ENCODE measurements at places on chromosomes 12 and 14. TPM values are rescaled to one million over a fixed set of nuclear protein-coding genes. Genes with fewer than 3 reads are reported as not detected.

Gene KLHDC1
- 25.8 TPM for total RNA-seq

Gene GPR84
- total RNA-seq = 0.40 TPM

Gene KRT83
- total RNA-seq = not detected

Gene PCED1B
- total RNA-seq = 2.6 TPM

Gene EP400
- total RNA-seq = 59.3 TPM

Gene TOMM20L
- total RNA-seq = not detected

Gene FRMD6
- 15.7 TPM for total RNA-seq

Gene SMOC1
- 40.4 TPM for total RNA-seq

Gene GUCY2C
- total RNA-seq = 0.38 TPM

Gene GYS2
- total RNA-seq = not detected

Gene PMCH
- not detected for total RNA-seq

Gene CD27
- not detected for total RNA-seq

Gene CRIP2
- total RNA-seq = 169 TPM

Gene ST8SIA1
- total RNA-seq = 55.1 TPM

Gene PIWIL1
- 0.99 TPM for total RNA-seq

Gene SLC10A1
- total RNA-seq = not detected
